Stomach (tissue), 19 donors: ENCODE measurements at places on chromosomes 6 and 20. TPM values are rescaled to one million over a fixed set of nuclear protein-coding genes. Genes with fewer than 3 reads are reported as not detected.

The OR2B6 gene
- polyA plus RNA-seq = not detected

The L3MBTL3 gene
- polyA plus RNA-seq = 2.7 TPM

The OR2H2 gene
- polyA plus RNA-seq = not detected

The SLC22A2 gene
- not detected for polyA plus RNA-seq

The TGM3 gene
- polyA plus RNA-seq = 173 TPM

The KHDC3L gene
- not detected for polyA plus RNA-seq

The PEX6 gene
- 16.4 TPM for polyA plus RNA-seq

The SLC17A3 gene
- polyA plus RNA-seq = not detected

The MAN1A1 gene
- 10.5 TPM for polyA plus RNA-seq

The IL17A gene
- polyA plus RNA-seq = not detected

The LTB gene
- 9.0 TPM for polyA plus RNA-seq

The HLA-DOA gene
- 2.1 TPM for polyA plus RNA-seq

The LY6G6F gene
- not detected for polyA plus RNA-seq

The SAMD10 gene
- 4.9 TPM for polyA plus RNA-seq

The RAMACL gene
- not detected for polyA plus RNA-seq

The MAP7 gene
- 11.6 TPM for polyA plus RNA-seq

The AGER gene
- polyA plus RNA-seq = 16.9 TPM

The NCOA3 gene
- 4.3 TPM for polyA plus RNA-seq

The LY86 gene
- polyA plus RNA-seq = 2.4 TPM

The FAM83C gene
- polyA plus RNA-seq = not detected

The SLC17A1 gene
- polyA plus RNA-seq = not detected

The WFDC2 gene
- 6.4 TPM for polyA plus RNA-seq

The DYNLRB1 gene
- 220 TPM for polyA plus RNA-seq

The MYH7B gene
- polyA plus RNA-seq = 0.15 TPM

The TRIM27 gene
- 33.5 TPM for polyA plus RNA-seq

The CTAGE9 gene
- not detected for polyA plus RNA-seq

The GSTA2 gene
- polyA plus RNA-seq = 7.6 TPM

The ZNFX1 gene
- 6.4 TPM for polyA plus RNA-seq

The RAB23 gene
- 5.5 TPM for polyA plus RNA-seq

The STMN3 gene
- 12.3 TPM for polyA plus RNA-seq

The RHAG gene
- 0.19 TPM for polyA plus RNA-seq

The BLOC1S5 gene
- polyA plus RNA-seq = 8.5 TPM

The DNAH8 gene
- not detected for polyA plus RNA-seq

The SEL1L2 gene
- not detected for polyA plus RNA-seq

The CCM2L gene
- polyA plus RNA-seq = 1.9 TPM

The RAB44 gene
- 0.19 TPM for polyA plus RNA-seq

The FAM83B gene
- 1.7 TPM for polyA plus RNA-seq

The PLEKHG1 gene
- 1.9 TPM for polyA plus RNA-seq

The EFCAB8 gene
- polyA plus RNA-seq = not detected

The ASCC3 gene
- 6.7 TPM for polyA plus RNA-seq

The GMNN gene
- 40.7 TPM for polyA plus RNA-seq

The TMC2 gene
- 0.03 TPM for polyA plus RNA-seq

The GJA1 gene
- 9.5 TPM for polyA plus RNA-seq

The HTR1B gene
- polyA plus RNA-seq = not detected

The TBXT gene
- polyA plus RNA-seq = not detected

The KCNQ5 gene
- 0.30 TPM for polyA plus RNA-seq

The GNMT gene
- polyA plus RNA-seq = 121 TPM

The TPD52L1 gene
- 102 TPM for polyA plus RNA-seq
